Osteoblast (primary cell): ENCODE measurements at places on chromosomes 1 and 21.

DNA sequence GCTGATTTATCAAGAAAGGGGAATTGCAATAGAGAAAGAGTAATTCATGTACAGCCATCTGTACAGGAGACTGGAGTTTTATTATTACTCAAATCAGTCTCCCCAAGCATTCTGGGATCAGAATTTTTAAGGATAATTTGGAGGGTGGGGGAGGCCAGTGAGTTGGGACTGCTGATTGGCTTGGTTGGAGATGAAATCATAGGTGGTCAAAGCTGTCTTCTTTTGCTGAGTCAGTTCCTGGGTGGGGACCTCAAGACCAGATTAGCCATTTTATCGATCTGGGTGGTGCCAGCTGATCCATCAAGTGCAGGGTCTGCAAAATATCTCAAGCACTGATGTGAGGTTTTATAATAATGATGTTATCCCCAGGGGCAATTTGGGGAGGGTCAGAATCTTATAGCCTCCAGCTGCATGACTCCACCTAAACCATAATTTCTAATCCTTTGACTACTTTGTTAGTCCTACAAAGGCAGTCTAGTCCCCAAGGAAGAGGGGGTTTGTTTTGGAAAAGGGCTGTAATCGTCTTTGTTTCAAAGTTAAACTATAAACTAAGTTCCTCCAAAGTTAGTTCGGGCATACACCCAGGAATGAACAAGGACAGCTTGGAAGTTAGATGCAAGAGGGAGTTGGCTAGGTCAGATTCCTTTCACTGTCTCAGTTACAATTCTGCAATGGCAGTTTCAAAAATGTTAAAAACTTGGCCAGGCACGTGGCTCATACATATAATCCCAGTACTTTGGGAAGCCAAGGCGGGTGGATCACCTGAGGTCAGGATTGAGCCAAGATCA is 16.9 kb upstream of the RAB3B start:
- peaks cover 27% of the 10 kb centered on the region for H3K4me1 ChIP-seq
- peak overlapping the region; percentile 32 for H3K27ac ChIP-seq
- H3K27me3 ChIP-seq = no peaks in the 10 kb centered on the region
- no peak overlapping the region for H3K4me3 ChIP-seq
- no peaks in the 10 kb centered on the region for H3K36me3 ChIP-seq

DNA sequence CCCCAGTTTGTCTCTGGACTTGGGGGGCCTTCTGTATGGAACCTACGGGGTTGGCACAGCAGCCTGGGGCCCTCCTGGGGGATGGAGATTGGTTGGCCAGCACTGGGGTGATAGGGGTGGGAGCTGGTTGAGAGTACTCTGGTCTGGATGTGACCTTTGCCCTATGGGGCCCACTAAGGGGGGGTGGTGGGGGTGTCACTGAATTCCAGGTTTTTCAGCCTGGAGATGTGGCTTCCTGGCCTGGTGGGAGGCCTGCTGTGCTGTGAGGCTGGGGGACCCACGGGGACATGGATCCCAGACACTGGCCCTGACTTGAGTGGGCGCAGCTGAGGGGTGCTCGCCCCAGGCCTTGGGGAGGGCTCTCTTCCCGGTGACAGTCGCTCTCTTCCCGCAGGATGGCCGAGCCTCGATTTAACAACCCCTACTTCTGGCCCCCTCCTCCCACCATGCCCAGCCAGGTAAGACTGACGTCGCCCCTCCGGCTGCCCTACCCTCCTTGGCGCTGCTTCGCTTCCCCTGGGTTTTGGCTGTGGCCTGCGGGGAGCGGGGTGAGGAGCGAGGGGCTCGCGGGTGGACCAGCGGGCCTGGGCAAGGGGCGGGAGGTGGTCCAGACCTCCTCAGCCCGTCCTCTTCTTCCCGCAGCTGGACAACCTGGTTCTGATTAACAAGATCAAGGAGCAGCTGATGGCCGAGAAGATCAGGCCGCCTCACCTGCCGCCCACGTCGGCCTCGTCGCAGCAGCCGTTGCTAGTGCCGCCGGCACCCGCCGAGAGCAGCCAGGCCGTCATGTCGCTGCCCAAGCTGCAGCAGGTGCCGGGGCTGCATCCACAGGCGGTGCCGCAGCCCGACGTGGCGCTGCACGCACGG is 19.6 kb downstream of the ZNF362 start:
- peak; percentile 45 for DNase-seq
- H3K4me3 ChIP-seq = no peak overlapping the region
- H3K36me3 ChIP-seq = peaks cover 13% of the 10 kb centered on the region
- no peak overlapping the region for H3K27ac ChIP-seq

DNA sequence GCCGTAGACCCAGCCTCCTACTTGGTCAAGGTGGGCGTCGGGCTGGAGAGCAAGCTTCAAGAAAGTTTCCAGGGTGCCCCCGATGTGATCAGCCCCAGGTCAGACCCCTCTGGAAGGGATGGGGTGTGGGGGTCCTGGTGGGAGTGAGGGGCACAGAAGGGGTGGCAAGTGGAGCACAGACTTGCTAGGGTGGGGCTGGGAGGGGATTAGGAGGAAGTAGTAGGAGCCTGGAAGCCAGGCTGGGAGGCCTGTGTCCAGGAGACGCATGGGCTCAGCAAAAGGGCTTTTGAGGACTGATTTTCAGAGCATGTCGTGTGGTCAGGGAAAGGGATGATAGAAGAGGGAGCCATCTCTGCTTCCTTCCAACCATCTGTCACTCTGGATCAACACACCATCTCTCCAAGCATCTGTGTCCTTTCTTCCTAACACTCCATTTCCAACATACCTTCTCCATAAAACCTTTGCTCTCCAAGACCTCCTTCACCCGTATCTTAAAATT is 8.5 kb downstream of the TRIM46 start:
- H3K27me3 ChIP-seq = no peaks in the 10 kb centered on the region
- H3K36me3 ChIP-seq = no peaks in the 10 kb centered on the region
- no peak overlapping the region for H3K27ac ChIP-seq
- peak; percentile 86 for DNase-seq

DNA sequence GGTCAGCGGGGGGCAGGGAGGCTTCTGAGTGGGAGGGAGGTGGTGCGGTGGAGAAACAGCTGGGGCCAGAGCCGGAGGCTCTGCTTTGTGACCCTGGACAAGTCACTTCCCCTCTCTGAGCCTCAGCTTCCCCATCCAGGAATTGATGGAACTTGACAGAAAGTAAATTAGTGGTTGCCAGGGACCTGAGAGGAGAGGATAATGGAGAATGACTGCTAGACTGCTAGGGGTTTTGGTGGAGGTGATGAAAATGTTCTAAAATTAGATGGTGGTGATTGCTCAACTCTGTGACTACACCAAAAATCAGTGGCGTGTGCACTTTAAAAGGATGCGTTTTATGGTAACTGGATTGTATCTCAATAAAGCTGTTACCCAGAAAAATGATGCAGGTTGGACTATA is 100.9 kb downstream of the ARHGEF10L start:
- H3K4me1 ChIP-seq = peaks cover 15% of the 10 kb centered on the region
- H3K4me3 ChIP-seq = no peak overlapping the region
- H3K27ac ChIP-seq = no peak overlapping the region
- DNase-seq = no peak

DNA sequence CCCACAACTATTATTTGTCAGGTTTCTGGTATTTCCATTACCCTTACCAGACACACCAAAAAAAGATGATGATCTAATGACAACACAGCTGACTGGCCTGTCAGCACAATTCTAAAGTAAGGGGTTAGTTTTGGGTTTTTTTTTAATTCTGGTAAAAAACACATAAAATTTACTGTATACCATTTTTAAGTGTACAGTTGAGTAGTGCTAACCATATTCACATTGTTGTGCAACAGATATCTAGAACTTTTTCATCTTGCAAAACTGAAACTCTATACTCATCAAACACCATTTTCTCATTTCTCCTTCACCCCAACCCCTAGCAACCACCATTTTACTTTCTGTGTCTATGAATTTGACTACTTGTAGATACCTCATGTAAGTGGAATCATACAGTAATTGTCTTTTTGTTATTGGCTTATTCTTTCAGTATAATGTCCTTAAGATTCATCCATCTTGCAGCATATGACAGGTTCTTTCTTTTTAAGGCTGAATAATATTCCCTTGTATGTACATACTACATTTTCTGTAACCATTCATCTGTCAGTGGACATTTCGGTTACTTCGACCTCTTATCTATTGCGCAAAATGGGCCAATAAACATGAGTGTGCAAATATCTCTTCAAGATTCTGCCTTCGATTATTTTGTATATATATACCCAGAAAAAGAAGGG is 29.8 kb downstream of the ARNT start:
- H3K27me3 ChIP-seq = no peaks in the 10 kb centered on the region
- peaks cover 5% of the 10 kb centered on the region for H3K4me1 ChIP-seq
- H3K4me3 ChIP-seq = no peak overlapping the region
- DNase-seq = no peak
- H3K36me3 ChIP-seq = peaks cover 13% of the 10 kb centered on the region

GRCh38 chr1:32811917-32812316 is 5.2 kb downstream of the YARS1 start:
- H3K36me3 ChIP-seq = peaks cover 43% of the 10 kb centered on the region
- H3K4me1 ChIP-seq = peaks cover 12% of the 10 kb centered on the region
- no peak overlapping the region for H3K4me3 ChIP-seq
- no peaks in the 10 kb centered on the region for H3K27me3 ChIP-seq
- no peak for DNase-seq
- no peak overlapping the region for H3K27ac ChIP-seq

- no peak overlapping the region for H3K27ac ChIP-seq
- no peaks in the 10 kb centered on the region for H3K4me1 ChIP-seq
- H3K27me3 ChIP-seq = no peaks in the 10 kb centered on the region
Measured at GRCh38 chr21:14452031-14452726, 69.2 kb upstream of the HSPA13 start.

GRCh38 chr1:156429313-156430060 is 60.5 kb downstream of the RHBG start:
- DNase-seq = peak; percentile 62
- no peak overlapping the region for H3K27ac ChIP-seq
- H3K36me3 ChIP-seq = no peaks in the 10 kb centered on the region
- no peak overlapping the region for H3K4me3 ChIP-seq
- no peaks in the 10 kb centered on the region for H3K4me1 ChIP-seq

- H3K4me1 ChIP-seq = no peaks in the 10 kb centered on the region
- H3K27me3 ChIP-seq = no peaks in the 10 kb centered on the region
- H3K27ac ChIP-seq = no peak overlapping the region
- H3K36me3 ChIP-seq = no peaks in the 10 kb centered on the region
Measured at GRCh38 chr1:242784084-242784483, 259.6 kb upstream of the PLD5 start.

- H3K36me3 ChIP-seq = peaks cover 27% of the 10 kb centered on the region
- no peaks in the 10 kb centered on the region for H3K27me3 ChIP-seq
- peak within 1 kb of the TSS; percentile 90 for H3K4me3 ChIP-seq
- peaks cover 24% of the 10 kb centered on the region for H3K4me1 ChIP-seq
- peak; percentile 96 for DNase-seq
- H3K27ac ChIP-seq = peak within 1 kb of the TSS; percentile 89
Measured at GRCh38 chr1:150281758-150282557, at the start of gene CIART. Gene CIART (plus strand): TSS chr1:150282554. CDS start chr1:150283268, 714 bp downstream.

DNA sequence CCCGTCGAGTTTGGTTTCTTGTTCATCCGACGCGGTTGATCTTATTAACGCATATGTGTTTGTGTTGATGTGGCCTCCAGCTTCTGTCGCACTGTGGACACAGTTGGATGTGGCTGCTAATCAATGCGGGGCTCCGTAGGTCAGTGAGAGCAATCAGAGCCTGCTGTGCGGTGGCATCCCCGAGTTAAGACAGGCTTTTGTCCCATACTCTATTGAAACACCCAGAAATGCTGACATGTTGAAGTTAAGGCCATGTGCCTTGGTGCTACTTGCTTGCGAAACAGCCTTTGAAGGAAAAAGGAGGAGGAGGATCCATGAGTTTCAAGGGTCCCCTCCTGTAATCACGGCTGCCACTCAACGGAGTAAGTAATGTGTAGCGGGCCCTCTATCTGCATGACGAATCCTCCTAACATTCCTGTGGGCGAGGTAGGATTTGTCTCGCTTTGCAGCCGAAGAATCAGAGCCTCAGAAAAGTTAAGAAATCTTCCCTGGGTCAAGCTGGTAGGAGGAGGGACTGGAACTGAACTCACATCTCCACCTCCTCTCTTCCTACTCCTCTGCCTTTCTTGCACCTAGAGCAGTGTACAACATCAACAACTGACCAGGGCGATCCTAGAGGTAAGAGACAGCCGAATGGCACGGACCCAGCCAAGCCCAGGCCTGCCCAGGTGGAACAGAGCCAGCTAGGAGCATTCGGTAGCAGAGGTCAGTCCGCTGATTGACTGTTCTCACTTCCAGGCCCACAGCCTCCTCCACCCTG is 19.5 kb downstream of the PDE9A start:
- H3K27me3 ChIP-seq = peaks cover 56% of the 10 kb centered on the region
- no peak overlapping the region for H3K27ac ChIP-seq
- no peak overlapping the region for H3K4me3 ChIP-seq
- peaks cover 15% of the 10 kb centered on the region for H3K4me1 ChIP-seq
- peak; percentile 89 for DNase-seq

DNA sequence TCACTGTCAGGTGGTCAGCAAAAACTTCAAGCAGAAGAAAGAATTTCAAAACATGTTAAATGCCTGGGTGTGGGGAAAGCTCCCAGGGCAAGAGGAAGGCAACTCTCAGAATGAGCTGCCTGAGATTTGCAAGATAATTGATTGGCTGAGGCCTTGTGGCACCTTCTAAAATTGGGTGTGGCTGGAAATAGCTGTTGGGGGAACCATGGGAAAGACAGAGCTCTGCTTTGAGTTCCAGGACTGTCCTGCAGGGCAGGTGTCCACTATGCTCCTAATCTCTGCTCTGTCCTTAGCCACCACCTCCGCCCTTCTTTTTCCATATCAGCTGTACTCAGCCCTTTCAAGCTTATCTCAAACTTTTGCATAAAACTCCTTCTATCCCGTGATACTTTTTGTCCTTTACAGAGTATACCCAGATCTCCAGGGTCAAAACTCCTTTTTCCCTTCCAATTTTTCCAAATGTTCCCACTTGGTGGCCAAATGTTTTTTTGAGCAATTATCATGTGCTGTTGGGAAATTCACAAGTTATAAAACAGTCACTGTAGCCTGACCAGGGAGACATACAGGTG is 23.8 kb upstream of the PPP2R5A start:
- peak; percentile 13 for DNase-seq
- no peak overlapping the region for H3K27ac ChIP-seq
- no peaks in the 10 kb centered on the region for H3K27me3 ChIP-seq
- H3K4me3 ChIP-seq = no peak overlapping the region
- H3K4me1 ChIP-seq = no peaks in the 10 kb centered on the region
